Urothelium cell line (cell line): ENCODE measurements at places on chromosomes 1 and 21.

DNA sequence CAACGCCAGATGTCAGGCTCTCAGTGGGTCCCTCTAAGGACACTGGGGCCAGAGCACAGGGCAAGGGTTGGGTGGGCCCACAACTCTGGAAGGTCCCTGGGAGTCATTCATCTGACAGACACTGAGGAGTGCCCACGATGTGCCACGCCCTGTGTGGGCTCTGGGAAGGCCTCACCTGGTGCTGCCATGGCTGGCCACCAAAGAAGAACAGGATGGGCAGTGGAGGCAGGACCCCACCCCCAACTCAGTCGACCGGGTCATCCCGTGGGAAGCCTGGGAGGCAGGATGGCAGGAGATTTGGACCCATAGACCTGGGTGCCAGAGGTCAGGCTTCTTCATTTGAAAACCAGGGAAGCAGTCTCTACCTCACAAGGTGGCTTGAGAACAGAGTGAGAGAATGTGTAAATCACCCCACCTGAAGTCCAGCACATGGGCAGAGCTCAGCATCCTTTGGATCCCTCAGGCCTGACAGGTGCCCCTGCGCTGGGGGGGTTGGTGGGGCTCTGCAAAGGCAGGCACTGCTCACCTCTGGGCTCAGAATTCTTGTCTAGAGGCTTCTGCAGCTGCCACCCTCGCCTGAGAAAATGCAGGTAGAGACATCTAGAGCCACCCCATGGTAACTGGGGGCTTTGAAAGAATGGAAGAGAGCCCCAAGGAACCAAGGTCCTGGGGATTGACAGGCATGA lies 1.2 kb upstream of the SELENON start:
- DNase-seq, result no peak

GRCh38 chr1:62144238-62144831 lies 50.3 kb upstream of the L1TD1 start:
- DNase-seq, result peak; percentile 50

- DNase-seq, result no peak
These were observed 182.2 kb downstream of the DHRS3 start for GRCh38 chr1:12435639-12436344.

DNA sequence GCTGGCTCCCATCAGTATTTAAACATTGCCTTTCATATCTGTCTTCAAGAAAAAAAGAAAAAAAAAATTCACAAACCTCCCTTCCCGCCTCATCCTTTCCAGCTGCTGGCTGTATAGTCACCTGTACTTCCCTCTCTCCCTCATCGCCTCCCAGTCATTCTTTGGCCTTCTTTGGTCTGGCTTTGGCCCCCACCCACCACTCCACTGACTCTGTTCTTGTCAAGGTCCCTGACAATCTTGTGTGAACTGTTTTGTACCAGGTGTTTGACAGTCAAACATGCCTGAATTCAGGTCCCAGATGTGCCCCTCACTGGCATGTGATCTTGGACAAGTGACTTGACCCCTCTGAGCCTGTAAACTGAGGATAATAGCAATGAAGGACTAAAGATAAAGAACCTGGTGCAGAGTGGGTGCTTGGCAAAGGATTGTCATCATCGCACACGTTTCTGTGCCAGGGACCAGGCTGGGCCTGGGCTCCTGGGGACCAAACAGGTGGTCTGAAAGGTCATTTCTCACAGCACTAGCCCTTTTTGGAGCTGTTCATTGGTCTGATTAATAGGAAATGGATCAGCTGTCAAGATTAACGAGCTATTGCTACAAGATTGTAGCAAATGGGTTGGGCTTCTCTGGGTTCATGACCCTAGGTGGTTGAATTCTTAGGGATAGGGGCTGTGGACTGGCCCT lies 21.5 kb downstream of the PTPRF start:
- no peak for DNase-seq

- no peak for DNase-seq
These were observed 12.3 kb upstream of the IL22RA1 start for GRCh38 chr1:24155011-24155782.

DNA sequence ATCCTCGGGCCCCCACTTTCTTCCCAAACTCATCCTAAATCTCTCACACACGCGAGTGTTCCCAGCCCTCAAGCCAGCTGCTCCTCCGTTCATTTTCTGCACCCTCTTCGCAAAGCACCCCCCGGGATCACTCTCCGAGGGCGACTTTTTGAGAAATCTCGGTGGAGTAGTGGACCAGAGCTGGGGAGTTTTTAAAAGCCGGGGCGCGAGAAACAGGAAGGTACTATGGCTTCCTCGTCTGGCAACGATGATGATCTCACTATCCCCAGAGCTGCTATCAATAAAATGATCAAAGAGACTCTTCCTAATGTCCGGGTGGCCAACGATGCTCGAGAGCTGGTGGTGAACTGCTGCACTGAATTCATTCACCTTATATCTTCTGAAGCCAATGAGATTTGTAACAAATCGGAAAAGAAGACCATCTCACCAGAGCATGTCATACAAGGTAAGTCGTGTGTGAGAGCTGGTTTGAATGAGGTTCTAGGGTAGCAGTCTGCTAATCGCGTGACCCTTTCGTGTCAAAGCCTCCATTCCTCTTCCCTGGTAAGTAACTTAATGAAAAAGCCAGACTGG lies 800 bp downstream of the DR1 start:
- no peak for DNase-seq

DNA sequence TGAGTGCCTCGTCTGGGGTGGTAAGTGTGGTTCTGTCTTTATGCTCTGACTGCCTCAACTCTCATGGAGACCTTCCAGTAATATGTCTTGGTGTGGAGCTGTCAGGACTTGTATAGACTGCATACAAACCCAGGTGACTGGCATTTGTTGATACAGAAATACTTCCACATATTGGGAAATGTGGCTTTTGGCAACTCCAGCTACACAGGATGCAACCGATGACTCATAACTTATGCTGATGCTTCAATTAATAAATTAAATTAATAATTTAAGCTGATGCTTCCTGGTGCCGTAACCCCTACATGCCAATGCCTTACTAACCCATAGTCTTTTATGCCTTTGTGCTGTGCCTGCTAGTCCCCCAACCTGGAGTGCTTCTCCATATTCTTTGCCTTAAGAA lies 72.3 kb upstream of the ARTN start:
- DNase-seq, result no peak

- no peak for DNase-seq
These were observed 55.8 kb upstream of the CLDN14 start for GRCh38 chr21:36535618-36536241.

- no peak for DNase-seq
These were observed 10.0 kb downstream of the WNT3A start for GRCh38 chr1:228016653-228017355.

GRCh38 chr1:49466961-49467360 lies 556.8 kb downstream of the AGBL4 start:
- DNase-seq, result no peak

- DNase-seq, result no peak
These were observed 11.9 kb downstream of the CEP350 start for GRCh38 chr1:179966551-179966950.

DNA sequence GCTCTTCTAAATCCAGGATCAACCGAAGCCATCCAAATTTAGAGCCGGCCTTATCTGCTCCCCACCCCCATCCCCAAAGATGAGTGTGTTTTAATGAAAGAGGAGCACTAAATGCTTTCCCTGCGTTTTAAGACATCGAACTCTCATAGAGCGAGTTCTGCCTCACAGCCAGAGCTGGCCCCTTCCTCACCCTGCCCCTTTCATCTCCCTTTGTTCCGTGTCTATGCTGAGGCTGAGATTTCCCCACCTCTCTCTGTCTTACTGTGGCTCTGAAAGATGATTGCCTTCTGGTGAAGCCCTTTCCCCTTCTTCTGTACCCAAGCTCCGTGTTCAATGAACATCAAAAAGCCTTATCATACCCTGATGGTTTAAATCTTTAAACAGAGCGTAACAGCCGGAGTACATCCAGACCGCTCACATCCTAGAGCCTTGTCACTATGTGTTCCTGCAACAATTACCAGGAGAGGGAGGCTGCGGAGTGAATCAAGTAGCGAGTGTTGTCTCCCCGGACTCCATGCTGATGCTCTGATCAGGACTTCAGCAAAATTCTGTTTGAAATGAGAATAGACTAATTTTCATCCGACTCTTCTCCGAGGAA lies 110.1 kb downstream of the ZNF326 start:
- DNase-seq, result no peak

DNA sequence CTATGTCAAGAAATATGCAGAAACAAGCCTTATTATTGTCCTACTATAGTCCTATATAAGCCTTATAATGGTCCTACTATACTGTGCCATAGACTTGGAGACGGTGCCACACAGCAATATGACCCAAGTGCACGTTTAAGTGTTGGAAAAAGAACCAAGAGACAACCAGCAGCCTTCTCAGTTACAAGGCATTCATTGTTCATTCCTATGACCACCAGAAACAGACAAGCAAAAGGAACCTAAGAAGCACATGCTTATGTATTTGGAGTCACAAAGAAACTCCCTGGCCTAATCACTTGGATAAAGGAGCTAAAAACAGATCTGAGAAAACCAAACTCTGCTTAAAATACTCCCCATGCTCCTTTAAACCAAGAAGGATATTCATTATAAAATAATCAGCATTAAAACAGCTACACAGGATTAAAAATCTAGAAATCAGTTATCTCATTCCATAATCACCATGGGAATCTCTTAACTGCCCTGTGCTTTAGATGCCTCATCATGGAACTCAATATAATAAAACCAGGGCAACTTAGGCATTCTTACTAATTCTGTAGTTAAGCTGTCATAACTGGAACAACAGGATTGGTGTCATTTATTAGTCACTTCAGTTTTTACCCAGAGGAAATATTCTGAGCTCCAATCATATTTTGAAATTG lies 7.0 kb downstream of the COLGALT2 start:
- no peak for DNase-seq

GRCh38 chr1:4219826-4220225 lies 319.8 kb upstream of the C1orf174 start:
- DNase-seq, result no peak

GRCh38 chr1:1208713-1209433 lies 2.5 kb upstream of the TNFRSF18 start:
- peak; percentile 45 for DNase-seq

- DNase-seq, result no peak
These were observed 27.2 kb downstream of the NIPAL3 start for GRCh38 chr1:24442764-24443163.

GRCh38 chr21:14763695-14764064 lies 217.6 kb upstream of the SAMSN1 start:
- no peak for DNase-seq
